Thyroid gland (tissue), 4 donors: ENCODE measurements at places on chromosomes 12 and 14. TPM values are rescaled to one million over a fixed set of nuclear protein-coding genes. Genes with fewer than 3 reads are reported as not detected.

RGS6 gene
- 7.6 TPM for total RNA-seq

SDS gene
- total RNA-seq: not detected

GPR135 gene
- 7.4 TPM for total RNA-seq

NXPH4 gene
- total RNA-seq: not detected

DNAH10 gene
- total RNA-seq: not detected

TMEM106C gene
- 52.9 TPM for total RNA-seq

- no peaks in the 10 kb centered on the region for H3K27me3 ChIP-seq
- peaks cover 10% of the 10 kb centered on the region for H3K4me1 ChIP-seq
- H3K4me3 ChIP-seq: no peak overlapping the region
- H3K27ac ChIP-seq: no peak overlapping the region
- H3K36me3 ChIP-seq: no peaks in the 10 kb centered on the region
- DNase-seq: no peak
Observed at GRCh38 chr12:131129839-131130238, 176.1 kb downstream of the ADGRD1 start.

GRCh38 chr12:92471551-92471950 is 231.2 kb upstream of the PLEKHG7 start:
- H3K4me1 ChIP-seq: peaks cover 5% of the 10 kb centered on the region
- no peak for DNase-seq
- H3K36me3 ChIP-seq: no peaks in the 10 kb centered on the region
- H3K27me3 ChIP-seq: no peaks in the 10 kb centered on the region
- no peak overlapping the region for H3K4me3 ChIP-seq

- no peaks in the 10 kb centered on the region for H3K36me3 ChIP-seq
- H3K4me3 ChIP-seq: no peak overlapping the region
- no peak overlapping the region for H3K27ac ChIP-seq
- peak; percentile 27 for DNase-seq
- no peaks in the 10 kb centered on the region for H3K27me3 ChIP-seq
Observed at GRCh38 chr12:23760495-23760894, 189.0 kb downstream of the SOX5 start.

GRCh38 chr12:26651566-26652188 is 181.3 kb downstream of the ITPR2 start:
- DNase-seq: peak; percentile 44
- H3K4me1 ChIP-seq: no peaks in the 10 kb centered on the region
- no peak overlapping the region for H3K27ac ChIP-seq
- H3K36me3 ChIP-seq: peaks cover 8% of the 10 kb centered on the region
- no peaks in the 10 kb centered on the region for H3K27me3 ChIP-seq
- no peak overlapping the region for H3K4me3 ChIP-seq

GRCh38 chr12:5988659-5989116 is 43.6 kb upstream of the ANO2 start:
- no peak overlapping the region for H3K27ac ChIP-seq
- H3K36me3 ChIP-seq: no peaks in the 10 kb centered on the region
- H3K4me1 ChIP-seq: no peaks in the 10 kb centered on the region
- DNase-seq: peak; percentile 83
- no peaks in the 10 kb centered on the region for H3K27me3 ChIP-seq

DNA sequence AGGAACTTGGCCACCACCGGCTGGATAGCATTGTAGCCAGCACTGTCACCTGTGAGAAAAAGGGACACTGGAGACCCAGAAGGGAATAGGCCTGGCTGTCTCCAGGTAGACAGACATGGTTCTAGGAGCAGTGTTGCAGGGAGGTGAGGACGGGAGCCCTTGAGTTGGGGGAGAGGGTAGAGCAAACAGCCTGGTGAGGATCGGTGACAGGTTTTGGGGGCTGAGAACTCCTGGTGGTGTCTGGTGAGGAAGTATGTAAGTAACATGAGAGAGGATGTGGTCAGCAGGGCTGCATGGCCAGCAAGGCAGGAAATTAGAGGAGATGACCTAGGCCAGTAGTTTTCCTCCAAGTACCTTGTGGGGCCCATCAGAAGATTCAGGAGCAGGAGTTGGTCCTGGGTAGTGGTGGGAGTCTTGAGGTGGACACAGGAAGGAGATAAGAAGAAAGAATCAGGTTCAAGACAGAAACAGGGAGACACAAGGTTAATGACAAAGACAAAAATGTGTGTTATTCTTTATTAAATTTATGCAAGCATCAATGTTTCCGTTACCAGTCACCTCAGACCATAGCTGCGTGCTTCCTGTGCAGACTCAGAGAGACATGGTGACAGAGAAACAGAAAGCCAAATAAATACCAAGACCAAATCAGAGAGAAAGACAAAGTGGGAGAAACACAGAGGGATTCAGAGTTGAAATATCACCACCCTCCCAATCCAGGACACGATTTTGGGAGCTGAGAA is at the start of gene ARHGAP9:
Gene ARHGAP9, minus strand, starts transcription at position 491 of the 740 bp plus-strand sequence. Its CDS starts 460 bp downstream, at position 31.
- DNase-seq: no peak
- H3K27me3 ChIP-seq: peaks cover 14% of the 10 kb centered on the region
- H3K4me1 ChIP-seq: peaks cover 16% of the 10 kb centered on the region
- no peak within 1 kb of the TSS for H3K27ac ChIP-seq
- no peaks in the 10 kb centered on the region for H3K36me3 ChIP-seq

DNA sequence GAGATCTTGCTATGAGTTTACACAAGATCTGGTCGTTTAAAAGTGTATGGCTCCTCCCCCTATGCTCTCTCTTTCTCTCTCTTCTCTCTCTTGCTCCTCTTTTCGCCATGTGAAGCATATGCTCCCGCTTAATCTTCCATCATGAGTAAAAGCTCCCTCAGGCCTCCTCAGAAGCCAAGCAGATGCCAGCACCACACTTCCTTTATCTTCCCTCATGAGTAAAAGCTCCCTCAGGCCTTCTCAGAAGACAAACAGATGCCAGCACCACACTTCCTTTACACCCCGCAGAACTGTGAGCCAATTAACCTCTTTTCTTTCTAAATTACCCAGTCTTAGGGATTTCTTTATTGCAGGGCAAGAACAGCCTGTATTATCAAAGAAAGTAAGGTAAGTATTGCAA is 152.4 kb downstream of the SEC23A start:
- no peak overlapping the region for H3K4me3 ChIP-seq
- no peaks in the 10 kb centered on the region for H3K36me3 ChIP-seq
- H3K27ac ChIP-seq: no peak overlapping the region

DNA sequence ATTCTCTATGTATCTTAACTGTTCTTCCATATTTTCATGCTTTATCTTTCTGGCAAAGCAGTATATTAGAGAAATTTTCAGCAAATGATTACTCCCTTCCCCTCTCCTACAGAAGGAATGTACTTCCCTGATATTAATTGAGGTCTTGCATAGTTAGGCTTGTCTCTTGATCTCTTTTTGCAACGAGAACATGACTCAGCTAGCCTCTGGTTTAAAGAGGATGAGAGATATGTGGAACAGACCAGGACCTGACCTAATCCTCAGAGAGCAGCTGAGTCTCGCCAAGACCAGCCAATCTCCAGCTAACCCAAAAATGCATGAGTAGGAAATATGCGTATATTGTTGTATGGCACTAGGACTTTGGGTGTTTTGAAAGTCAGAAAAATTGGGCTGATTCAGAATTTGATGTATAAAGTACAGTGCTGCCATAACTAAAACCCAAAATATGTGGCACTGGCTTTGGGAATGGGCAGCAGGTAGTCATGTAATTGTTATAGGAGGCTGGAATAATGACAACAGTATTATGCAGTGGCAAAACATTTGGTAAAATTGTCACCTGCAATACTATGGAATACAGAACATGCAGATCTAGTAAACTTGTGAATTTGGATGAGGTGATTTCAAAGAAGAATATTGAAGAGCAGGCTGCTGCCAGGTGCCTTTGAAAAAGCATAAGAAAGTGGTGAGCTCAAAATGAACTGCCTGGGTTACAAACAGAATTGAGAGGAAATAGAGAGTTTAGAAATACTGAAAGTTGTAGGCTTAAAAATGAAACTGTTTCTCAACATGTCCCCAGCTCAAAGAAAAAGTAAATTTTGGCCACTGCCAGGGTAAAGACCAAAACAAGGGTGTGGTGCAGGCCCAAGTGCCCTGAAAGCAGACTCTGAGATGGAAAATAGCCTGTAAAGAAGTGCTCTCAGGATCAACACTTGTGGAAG is 9.3 kb upstream of the USP15 start:
- peaks cover 6% of the 10 kb centered on the region for H3K4me1 ChIP-seq
- no peaks in the 10 kb centered on the region for H3K36me3 ChIP-seq
- no peaks in the 10 kb centered on the region for H3K27me3 ChIP-seq
- H3K4me3 ChIP-seq: no peak overlapping the region

DNA sequence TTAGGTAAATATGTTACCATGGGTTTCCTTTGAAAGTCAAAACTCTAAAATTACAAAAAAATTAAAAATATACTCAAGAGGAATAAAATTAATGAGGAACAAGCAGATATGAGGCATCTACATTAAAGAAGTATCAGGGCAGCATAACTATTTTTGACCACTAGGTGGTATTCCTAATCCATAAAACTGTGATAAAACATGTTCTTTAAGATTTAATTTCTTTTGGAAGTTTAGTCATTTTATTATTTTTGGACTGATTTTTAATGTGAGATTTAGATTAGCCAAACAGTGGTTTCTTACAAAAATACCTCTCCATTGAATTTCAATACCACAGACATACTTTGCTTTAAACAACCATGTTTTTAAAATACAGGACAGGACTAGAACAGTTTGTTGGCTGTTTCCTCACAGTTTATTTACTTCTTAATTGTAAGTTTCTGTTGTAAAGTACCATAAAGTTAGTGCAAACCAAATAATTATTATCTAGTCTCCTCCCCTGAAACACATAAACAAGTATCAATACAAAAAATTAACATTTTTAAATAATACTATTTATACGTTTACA is 49.8 kb downstream of the NTS start:
- H3K27me3 ChIP-seq: no peaks in the 10 kb centered on the region
- no peaks in the 10 kb centered on the region for H3K36me3 ChIP-seq
- H3K4me3 ChIP-seq: no peak overlapping the region
- no peak for DNase-seq
- no peak overlapping the region for H3K27ac ChIP-seq
- H3K4me1 ChIP-seq: no peaks in the 10 kb centered on the region

DNA sequence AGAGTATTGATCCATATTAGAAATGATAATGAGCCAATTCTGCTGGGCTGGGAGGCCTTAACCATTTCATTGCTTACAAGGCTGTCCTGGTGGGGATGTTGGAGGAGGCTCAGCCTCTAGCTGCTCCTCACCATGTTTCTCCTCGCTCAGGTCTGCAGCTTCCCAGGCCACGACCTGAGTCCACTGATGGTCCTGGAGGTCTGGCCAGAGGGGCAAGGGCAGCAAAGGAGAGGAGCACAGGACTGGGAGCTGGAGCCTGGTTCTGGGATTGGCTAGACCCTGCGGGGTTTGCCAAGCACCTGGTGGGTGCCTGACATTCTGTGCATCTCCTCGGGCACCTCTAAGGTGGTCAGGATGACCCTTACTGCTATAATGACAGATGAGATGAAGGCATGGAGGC is 92.6 kb downstream of the KIF26A start:
- no peak overlapping the region for H3K4me3 ChIP-seq
- no peaks in the 10 kb centered on the region for H3K4me1 ChIP-seq
- H3K27ac ChIP-seq: no peak overlapping the region
- no peaks in the 10 kb centered on the region for H3K36me3 ChIP-seq
